ENCODE measurements at places on chromosomes 16 and 17.

GRCh38 chr16:89289428-89290395 is 72.2 kb downstream of the ZNF778 start:
- peak; percentile 78 for DNase-seq

DNA sequence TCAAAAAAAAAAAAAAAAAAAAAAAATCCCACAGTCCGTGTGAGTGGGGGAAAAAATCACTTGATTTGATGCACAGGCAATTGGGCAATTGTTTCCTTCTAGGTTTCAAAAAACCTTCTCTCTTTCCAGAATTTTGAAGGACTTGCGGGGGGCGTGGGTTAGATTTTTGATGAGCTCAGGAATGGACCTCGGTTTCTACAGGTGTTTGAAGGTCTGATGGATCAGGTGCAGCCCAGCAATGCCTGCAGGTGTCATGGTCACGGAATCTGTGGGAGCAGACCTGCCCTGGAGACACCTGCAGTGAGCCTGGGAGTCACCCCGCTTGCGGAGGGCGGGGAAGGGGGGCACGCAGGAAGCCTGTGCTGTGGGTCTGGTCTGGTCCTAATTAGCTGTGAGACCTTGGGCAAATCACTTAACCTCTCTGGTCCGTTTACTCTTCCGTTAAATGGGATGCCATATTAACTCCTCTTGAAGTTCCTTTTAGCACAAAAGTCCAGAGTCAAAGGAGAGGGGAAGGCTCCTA is 174.2 kb downstream of the IRF8 start:
- no peak for DNase-seq

DNA sequence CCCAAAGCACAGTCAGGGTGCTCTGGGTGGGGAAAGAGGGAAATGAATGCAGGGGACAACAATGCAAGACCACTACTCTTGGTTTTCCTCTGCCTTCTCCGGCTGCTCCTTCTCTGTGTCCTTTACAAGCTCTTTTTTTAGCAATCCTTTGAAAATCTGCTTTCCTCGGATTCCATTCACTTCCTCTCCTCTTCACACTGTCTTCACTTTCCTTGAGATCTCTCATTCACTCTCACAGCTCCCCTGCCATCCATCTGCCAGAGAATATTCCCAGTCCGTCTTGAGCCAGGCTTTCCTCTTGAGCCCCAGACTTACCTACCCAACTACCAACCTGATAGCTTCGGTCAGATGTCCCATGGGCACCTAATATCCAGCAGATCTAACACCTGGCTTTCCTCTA is 11.0 kb upstream of the SPOP start:
- no peak for DNase-seq

- no peak for DNase-seq
Observed at GRCh38 chr17:1787301-1787902, 25.5 kb downstream of the SERPINF1 start.

DNA sequence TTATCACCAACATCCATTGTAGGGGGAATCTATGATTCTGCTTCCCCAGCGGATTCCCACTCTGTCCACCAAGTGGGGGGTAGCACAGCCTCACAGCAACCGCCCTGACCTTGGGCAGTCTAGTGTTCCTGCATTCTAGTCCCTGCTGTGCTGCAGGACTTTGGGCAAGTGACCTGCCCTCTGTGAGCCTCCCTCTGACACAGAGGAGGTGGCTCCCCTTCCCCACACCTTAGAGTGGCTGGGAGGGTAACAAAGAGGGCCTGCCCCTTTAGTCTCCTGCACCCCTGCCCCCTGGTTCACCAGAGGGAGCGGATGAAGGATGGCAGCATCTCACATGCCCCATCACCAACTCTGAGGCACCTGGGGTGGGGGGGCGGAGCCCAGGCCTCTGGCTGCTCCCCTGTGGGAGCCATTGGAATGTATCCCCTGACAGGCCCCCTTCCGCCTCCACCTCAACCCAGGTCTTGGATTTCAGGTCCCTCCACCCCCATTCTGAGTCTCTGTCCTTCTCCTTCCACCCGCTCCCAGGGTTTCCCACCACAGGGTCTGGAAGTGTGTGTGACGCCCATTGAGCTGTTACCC is 10.1 kb downstream of the GAS2L2 start:
- no peak for DNase-seq

- no peak for DNase-seq
Observed at GRCh38 chr16:11047057-11047456, 102.7 kb downstream of the CLEC16A start.

DNA sequence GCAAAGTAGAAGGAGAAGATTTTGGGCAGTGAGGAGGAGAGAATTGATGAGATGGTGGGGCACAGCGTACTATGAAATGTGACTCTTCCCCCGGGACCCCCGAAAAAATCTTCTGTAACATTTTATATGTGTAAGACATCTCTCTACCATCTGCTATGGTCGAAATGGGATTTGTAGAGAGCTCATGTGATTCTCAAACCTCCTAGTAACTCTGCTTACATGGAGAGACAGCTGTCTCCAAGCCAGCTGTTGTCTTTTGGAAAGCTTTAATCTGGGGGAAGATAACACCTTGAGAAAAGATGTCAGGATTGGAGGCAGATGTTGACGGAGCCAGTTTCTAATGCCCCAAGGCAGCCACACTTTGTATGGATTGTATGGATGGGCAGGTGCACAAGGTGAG is 94.1 kb downstream of the PRKCB start:
- no peak for DNase-seq

- DNase-seq = peak; percentile 50
Observed at GRCh38 chr16:9003322-9003721, 39.6 kb upstream of the USP7 start.

DNA sequence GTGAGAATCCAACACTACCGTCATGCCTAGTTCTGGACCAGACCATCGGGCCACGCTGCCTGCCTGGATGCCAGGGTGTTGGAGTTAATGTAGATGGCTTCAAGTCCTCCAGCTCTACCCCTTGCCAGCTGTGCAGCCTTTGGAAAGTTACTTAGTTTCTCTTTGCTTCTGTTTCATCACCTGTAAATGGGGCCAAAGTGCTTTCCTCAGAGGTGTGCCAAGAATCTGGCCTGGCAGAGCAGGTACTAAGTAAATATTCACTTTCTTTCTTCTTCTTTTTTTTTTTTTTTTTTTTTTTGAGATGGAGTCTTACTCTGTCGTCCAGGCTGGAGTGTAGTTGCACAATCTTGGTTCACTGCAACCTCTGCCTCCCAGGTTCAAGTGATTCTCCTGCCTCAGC is 159.5 kb upstream of the RPL38 start:
- DNase-seq = no peak

DNA sequence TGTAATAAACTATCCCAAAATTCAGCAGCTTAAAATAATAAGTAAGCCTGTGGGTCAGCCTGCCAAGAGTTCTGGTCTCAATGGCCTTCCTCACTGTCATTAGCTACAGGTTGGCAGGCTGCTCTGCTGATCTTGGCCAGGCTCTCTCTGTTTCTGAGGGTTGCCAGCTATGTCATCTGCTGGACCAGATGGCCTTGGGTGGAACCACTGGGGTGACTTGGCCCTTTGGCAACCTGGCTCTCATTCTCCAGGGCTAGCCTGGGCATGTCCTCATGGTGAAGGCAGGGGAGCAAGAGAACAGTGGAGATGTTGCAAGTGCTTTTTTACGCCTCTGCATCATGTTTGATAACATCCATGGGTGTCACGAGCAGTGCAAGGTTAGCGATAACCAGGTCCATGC is 13.9 kb downstream of the ITGAM start:
- DNase-seq = no peak

DNA sequence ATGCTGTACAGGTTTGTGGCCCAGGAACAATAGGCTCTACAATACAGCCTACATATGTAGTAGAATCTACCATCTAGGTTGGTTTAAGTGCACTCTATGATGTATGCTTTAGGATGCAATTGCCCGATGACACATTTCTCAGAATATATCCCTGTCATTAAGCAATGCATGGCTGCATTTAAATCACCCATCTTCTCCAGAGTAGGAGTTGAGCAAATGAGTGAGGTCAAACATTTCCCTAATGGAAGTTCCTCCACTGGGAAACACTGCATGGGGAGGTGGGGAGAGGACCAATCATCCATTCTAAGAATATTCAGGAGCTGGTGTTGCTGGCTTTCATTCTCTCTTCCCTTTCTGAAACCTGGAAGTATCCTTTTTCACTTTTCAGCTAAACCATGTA is 2.0 kb upstream of the PCTP start:
- DNase-seq = peak; percentile 3

- peak; percentile 68 for DNase-seq
Observed at GRCh38 chr17:55601874-55602364, 90.7 kb upstream of the SMIM36 start.

- DNase-seq = no peak
Observed at GRCh38 chr17:79365836-79366770, 244.7 kb downstream of the RBFOX3 start.

DNA sequence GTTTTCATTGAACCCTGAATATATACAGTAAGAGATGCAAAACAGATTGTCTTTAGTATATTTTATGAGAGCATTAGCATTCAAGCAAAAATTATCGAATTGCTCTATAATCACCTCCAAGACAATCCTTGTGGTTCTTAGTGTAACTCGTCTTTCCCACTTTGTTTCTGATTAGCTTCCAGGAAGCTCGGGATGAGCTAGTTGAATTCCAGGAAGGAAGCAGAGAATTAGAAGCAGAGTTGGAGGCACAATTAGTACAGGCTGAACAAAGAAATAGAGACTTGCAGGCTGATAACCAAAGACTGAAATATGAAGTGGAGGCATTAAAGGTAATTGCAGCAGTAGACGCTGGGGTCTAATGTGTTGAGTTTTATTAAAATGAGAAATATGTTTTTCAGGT is 9.9 kb downstream of the NDEL1 start:
- DNase-seq = no peak

- no peak for DNase-seq
Observed at GRCh38 chr17:47837401-47838039, 3.6 kb downstream of the SCRN2 start.

DNA sequence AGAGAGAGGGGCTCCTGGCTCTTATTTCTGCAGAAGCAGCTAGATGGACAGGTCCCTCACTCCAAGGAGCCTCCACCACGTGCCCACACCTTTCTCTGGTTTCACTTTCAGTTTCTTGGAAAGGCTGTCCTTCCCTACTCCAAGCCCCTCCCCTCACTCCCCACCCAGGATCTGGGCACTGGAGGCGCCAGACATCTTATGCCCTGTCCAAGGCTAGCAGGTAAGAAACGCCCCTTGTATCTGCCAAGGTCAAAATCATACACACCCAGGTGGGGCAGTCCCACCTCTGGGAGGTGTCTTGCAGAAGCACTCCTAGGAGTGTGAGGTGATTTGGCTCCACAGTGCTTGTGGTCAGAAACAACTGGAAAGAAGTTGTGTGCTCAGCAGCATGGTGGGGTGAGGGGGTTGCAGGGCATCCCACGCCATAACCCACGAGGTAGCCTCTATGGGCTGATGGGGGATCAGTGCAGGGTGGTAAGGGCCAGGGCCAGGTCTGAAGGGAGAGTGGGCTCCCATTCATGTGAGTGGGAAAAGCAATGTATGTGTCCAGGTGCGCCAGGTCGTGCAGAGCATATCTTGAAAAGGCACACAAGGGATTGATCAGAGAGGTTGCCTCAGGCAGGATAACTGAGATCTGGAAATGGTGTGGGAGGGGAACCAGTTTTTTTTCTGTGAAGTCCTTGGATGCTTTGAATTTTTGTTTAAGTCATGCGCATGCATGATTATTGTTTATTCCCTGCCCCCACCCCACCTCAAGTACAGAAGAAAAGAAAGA is 31.8 kb upstream of the PRM1 start:
- DNase-seq = peak; percentile 46

DNA sequence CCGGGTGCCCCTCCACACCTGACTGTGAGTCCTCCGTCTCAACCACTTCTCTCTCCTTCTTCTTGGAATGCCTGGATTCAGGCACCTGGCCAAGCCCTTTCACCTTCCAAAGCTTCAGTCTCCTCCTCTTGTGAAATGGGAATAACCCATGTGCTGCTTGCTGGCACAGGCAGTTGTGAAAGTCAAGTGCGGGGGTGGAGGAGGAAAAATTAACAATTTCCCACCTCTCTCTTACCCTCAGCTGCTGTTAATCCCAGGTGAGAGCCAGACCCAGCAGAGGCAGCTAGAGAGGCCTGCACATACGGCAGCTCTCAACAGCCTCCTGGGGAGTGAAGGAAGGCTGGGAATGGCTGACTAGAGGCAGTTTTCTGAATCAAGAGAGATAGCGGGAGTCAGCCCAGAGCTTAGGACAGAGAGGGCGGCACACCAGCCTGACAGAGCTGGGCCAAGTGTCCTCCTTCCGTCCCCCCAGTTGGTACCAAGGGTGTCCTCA is 77.9 kb upstream of the LGALS9 start:
- DNase-seq = peak; percentile 84

GRCh38 chr17:60110586-60110985 is 31.9 kb upstream of the HEATR6 start:
- no peak for DNase-seq

GRCh38 chr16:64250866-64251265 is 871.0 kb downstream of the CDH11 start:
- no peak for DNase-seq

DNA sequence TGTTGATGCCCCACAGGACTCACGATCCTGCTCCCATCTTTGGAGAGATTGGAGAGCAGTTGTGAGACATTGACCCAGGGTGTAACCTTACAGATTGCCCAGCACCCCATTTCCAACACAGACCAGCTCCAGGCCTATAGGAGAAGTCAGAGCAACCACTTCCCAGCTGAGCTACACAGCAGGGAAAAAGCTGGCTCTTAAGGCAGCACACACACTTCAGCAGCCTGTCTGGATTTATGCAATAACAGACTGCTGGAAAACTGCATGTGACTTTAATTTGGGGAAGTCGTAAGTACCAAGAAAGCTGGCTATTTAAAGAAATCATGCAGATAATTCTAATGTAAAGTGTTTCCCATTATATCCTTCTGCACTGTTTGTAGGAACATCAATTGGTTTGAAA is 30.8 kb downstream of the NOG start:
- DNase-seq = no peak

DNA sequence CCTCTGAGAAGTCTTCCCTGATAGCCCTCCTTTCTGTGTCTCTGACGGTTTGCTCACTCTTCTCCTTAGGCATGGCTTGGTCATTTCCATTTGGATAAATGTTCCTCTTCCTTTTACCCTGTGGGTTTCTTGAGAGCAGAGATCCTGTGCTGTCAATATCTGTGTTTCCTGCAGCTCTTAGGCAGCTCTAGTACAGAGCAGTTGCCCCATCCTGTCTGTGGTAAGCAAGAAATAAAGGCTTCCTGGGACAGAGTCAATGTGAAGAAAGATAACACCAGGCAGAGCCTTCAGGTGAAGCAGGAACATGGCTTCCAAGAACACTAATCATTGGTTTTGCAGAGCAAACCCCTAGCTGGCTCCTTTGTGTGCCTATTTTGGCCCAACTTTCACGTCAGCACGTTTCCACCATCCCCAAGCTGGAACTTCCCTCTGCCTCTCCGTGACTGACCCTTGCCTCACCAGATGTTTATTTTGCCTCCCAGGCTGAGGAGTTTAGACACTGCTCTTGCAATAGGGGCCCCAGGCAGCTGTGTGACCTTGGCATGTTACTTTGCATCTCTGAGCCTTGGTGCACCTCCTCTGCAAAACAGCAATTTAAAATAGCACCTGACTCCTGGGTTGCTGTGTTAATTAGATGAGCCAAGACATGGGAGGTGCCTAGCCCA is 49.6 kb upstream of the SIAH1 start:
- no peak for DNase-seq

- DNase-seq = no peak
Observed at GRCh38 chr17:76106703-76107102, 3.1 kb upstream of the EXOC7 start.

- peak; percentile 38 for DNase-seq
Observed at GRCh38 chr17:30824002-30824355, 513 bp downstream of the CRLF3 start.

Measured in DMS53 (cell line).